Stimulated activated CD8-positive, alpha-beta memory T cell treated with anti-CD3 and anti-CD28 coated beads, Interleukin-4, amount 100 ng/mL, for 1 hour (primary cell): ENCODE measurements at places on chromosomes 2 and 18.

DNA sequence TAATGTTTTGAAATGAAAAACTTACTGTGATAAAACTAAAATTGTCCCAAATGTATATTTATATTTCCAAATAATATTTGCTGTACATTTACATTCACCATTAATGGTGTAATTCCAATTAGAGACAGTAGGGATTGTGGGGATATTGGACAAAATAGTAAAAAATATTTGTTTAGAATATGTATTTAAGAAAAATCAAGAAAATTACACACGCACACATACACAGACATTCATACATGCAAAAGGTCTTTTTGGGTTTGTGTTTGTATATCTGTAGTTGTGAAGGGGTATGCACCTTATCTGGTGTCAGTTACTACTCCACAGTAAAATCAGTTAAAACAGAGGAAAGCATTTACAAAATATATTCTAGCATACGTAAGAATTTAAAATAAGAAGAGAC is 435.9 kb upstream of the ZNF804A start:
- no peak for DNase-seq

DNA sequence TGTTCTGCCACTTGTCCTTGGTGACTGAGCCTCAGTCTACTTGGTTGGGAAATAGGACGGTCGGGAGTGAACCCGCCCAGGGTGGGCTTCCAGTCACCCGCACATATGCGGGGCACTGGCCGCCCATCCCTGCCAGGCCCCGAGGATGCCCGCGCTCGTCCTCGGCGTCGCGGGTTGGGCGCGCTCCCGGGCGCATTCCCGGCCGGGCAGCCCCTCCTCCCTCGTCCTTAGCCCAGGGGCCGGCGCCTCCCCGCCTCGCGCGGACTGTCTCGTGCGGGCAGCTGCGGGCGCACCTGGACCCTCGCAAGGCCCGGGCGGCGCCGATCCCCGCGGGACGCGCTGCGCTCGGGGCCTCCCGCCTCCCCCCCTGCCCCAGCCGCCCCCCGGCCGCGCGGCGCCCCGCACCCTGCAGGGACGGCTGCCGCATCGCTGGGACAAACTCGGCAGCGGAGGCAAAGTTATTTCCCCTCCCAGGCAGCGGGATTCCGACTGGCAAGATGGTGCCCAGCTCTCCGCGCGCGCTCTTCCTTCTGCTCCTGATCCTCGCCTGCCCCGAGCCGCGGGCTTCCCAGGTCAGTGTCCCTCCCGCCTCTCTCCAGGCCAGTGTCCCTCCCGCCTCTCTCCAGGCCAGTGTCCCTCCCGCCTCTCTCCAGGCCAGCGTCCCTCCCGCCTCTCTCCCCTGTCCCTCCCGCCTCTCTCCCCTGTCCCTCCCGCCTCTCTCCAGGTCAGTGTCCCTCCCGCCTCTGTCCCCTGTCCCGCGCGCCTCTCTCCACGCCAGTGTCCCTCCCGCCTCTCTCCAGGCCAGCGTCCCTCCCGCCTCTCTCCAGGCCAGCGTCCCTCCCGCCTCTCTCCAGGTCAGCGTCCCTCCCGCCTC is at the start of gene FBLN7:
FBLN7 (plus strand) TSS at position 227 of the 874 bp plus-strand sequence; CDS start at position 498, 271 bp downstream.
- DNase-seq, result no peak

- DNase-seq, result no peak
Measured at GRCh38 chr18:13587001-13587400, 139.4 kb downstream of the FAM210A start.

DNA sequence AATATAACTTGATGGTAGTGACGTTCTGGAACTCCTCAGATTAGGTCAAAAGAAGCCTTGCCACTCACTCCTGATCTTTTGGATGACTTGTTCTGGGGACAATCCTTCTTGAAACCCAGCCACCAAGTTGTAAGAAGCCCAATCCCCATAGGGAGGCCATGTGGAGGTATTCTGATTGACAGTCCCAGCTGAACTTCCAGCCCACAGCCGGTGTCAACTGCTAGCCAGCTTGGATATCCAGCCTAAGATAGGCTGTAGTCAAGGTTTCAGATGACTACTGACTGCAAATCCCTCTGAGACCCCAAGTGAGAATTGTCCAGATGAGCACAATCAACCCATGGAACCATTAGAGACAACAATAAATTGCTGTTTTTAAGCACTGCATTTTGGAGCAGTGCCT is 31.4 kb downstream of the EIF2AK2 start:
- no peak for DNase-seq

- DNase-seq, result no peak
Measured at GRCh38 chr2:231568785-231569435, 23.8 kb upstream of the TEX44 start.
